ENCODE measurements at places on chromosomes 11 and 22.

- DNase-seq: no peak
Observed at GRCh38 chr11:57901278-57901677, 122.4 kb upstream of the OR9Q1 start.

- no peak for DNase-seq
Observed at GRCh38 chr22:31144223-31144622, 3.9 kb upstream of the PLA2G3 start.

DNA sequence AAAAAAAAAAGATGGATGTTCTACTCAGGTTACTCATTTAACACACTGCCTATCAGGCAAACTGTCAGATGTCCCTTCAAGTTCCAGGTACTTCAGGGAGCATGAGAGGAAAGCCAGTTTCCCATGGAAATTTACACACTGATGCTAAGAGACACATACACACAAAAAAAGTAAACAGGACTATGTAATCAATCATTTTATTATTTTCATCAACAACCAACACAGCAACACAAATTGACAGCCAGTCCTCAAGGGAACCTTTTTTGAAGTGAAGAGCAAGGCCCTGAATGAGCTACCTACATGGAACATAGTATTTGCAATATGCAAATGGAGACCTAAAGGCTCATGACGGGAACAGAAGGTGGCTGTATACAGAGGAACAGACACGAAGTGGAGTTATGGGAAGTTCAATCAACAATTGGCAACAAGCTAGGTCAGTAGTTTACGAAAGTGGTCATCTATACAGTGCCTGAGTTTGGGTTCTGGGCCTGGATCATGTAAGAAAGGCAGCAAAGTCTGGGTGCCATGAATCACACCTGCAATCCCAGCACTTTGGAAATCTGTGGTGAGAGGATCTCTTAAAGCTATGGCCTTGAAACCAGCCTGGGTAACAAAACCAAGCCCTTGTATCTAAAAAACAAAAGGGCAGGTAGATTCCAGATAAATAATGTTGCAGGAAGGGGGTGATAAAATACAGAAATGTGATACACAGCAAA is 12.6 kb upstream of the WDR74 start:
- no peak for DNase-seq

DNA sequence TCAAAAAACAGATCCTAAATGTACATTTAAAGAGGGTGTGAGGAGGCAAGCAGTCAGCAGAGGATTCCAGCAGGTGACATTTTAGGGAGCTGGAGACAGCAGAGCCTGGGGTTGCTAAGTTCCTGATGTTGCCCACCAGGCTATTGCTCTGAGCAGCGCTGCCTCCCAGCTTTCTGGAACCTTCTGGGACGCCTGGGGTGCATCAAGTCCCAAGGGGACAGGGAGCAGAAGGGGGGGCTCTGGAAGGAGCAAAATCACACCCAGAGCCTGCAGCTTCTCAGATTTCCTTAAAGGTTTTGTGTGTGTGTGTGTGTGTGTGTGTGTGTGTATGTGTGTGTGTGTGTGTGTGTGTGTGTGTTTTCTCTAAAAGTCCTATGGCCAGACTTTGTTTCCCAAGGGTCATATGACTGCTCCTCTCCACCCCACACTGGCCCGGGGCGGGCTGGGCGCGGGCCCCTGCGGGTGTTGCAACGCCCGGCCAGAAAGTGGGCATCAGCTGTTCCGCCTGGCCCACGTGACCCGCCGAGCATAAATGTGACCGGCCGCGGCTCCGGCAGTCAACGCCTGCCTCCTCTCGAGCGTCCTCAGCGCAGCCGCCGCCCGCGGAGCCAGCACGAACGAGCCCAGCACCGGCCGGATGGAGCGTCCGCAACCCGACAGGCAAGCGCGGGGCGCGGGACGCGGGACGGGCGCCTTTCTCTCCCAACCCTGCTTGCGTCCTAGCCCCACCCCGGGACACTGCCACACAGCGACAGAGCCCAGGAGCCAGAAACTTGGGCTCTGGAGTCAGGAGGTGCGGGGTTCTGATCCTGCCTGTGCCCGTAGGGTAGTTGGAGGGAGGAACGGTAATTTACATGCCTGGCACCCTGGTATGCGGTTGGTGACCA is at the start of gene HMOX1:
HMOX1 (plus strand) TSS at position 560 of the 887 bp plus-strand sequence; CDS start at position 638, 78 bp downstream.
- peak; percentile 93 for DNase-seq

DNA sequence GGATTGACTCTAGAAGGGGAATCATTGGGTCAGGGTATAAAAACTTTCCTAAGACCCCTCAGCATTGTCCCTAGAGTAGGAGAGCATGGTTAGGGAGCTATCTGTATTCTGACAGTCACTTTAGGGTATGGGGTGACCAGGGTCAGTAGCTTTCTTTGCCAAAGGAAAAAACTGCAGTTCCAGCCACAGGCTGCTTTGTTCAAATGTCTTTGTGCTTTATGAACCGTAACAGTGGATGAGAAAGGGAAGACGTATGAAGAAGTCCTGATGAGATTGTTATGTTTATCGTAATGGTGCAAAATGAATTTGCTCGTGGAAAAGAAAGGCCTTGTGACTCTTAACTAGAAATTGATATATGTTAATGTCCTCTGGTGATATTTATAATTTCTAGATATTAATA is 30.0 kb downstream of the CYB5R2 start:
- no peak for DNase-seq

GRCh38 chr11:65859812-65860277 is 388 bp upstream of the MUS81 start:
- no peak for DNase-seq

DNA sequence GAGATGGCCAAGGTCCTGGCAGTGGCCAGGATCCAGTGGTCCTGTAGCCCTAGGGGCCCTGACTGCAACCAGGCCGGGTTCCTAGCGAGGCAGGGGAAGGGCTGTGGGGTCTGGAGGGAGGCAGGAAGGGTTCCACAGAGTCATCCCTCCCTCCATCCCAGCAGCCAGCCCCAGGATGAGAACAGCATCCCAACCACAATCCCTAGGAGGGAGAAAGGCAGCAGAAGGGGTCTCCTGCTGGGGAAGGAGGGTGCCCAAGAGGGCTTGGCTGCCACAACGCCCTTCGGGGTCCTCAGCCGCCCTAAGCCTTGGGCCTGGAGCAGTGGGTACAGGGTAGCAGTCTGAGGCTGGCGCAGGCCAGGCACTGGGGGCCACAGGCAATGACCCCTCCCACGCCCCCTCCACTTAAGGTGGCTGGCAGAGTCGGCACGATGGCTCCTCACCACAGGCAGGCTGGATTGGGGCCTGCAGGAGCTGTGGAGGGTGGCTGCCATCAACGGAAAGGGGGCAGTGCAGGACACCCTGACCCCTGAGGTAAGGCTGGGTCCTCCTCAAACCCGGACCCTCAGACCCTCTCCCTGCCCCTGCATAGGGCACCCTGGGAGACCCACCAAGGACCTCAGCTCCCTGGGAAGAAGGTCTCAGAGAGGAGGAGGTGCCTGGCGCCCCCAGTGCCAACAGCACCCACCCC is 7.2 kb downstream of the SLC22A12 start:
- no peak for DNase-seq

DNA sequence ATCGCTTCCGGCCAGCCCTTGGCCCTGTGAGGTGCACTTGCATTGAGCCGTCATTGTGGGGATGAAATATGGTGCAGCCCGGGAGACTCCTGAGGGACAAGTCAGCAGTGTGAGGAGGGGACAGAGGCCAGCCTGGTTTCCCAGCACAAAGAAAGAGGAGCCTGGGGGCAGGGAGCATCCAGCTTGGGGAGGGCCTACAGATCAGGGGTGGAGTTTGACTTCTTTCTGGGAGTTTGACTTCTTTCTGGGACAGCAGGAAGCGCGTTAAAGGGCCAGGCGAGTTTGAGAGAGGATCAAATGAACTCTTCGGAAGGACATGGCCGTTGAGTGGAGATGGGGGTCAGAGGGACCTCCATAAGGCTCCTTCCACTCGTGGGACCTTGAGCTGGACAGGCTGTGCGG is 91.9 kb downstream of the LRRC32 start:
- no peak for DNase-seq

DNA sequence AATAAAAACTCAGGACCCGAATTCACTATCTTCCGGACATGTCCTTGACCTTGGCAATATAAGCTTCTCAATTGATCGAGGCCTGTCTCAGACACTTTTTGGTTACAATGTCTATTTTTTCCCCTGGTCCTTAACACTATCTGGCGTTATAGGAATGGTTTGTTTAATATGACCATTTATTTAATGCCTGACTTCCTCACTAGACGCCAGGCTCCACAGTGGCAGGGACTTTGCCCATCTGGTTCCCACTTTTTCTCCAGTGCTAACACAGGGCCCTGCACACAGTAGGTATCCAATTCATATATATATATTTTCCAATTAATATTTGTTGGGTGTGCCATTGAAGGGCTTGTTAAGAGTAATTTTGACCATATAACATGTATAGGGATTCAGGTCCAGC is 7.9 kb upstream of the CBX6 start:
- no peak for DNase-seq

- DNase-seq: no peak
Observed at GRCh38 chr22:28771195-28771791, 1.2 kb upstream of the CCDC117 start.

DNA sequence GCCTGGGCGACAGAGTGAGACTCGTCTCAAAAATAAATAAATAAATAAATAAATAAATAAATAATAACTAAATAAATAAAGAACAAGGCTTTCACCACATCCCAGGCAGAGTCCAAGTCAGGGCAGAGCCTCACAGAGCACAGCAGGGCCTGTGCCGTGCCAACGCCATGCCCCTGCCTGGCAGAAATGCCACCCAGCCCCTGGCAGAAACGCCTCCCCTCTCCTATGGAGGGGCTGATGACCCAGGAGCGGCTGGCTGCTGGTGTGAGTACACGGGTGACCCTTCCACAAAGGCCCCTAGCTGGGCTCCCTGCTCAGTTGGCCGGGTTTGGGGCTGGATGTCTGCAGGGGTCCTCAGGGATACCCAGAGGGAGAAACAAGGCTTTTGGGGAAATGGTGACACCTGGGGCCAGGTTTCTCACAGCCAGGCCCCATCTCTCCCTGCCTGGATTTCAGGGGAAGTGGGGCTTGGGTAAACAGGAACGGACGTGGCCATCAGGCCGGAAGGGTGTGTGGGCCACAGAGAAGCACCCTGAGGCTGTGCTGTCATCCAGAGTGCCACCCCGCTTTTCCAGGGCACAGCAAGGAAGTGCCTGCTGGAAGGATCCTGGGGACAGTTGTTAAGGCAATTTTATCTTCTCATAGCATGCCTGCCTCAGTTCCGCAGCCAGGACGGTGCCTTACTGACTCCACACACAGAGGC is 5.1 kb downstream of the BID start:
- DNase-seq: no peak

DNA sequence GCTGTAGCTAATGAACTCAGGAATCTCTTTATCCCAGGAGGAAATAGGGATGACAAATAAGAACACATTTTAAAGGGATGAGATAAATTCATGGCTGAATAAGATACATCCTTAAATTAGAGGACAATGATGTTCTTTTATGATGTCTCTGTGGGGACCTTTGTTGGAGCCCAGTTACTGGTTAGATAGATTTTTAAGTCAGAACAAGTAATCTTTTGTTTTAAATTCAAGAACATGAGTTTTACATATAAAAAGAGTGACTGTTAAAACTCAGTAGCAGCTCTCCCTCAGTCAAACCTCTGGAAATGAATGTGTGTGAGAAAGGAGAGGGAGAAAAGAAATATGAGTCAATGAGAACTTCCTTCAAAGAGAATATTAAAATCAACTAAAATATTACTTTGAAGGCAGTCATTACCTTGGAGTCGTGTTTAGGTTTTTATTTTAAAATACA is 241.6 kb downstream of the SWAP70 start:
- DNase-seq: no peak

GRCh38 chr22:37100589-37101127 is 8.9 kb downstream of the TMPRSS6 start:
- DNase-seq: no peak

- no peak for DNase-seq
Observed at GRCh38 chr11:84193706-84194105, 907.5 kb upstream of the CCDC90B start.

- DNase-seq: no peak
Observed at GRCh38 chr11:69529001-69529400, 47.5 kb downstream of the LINC01488 start.

DNA sequence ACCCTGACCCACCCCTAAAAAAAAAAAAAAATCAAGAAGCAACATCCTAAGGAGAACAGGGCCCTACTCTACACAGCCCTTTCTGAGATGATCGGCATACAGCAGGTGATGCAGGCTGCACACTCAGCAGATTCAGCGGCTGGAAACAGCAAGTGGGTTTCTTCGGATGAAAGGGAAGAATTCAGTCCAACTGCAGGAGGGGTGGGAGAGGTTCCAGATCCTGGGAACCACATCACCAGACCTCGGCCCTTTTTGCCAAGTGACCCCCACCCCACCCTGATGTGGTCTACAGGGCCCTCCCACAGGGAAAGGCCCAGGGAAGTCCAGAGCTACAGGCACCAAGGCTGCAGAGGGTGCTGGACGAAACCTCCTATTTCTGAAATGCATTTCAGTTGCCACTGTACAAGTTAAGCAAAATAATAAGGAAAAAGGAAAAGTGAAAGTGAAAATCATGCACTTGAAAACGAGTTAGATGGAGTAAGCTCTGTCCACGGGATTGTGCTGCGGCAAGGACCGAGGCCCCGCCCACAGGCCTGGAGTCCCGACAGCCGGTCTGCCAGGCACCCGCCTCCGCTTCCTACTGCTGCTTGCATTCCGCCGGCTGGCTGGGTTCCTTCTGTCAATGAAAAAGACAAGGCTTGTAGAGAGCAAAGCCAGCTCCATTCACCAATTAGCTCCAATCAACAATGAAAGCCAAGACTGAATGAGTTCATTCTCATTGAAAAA is 16.0 kb upstream of the PHLDA2 start:
- peak; percentile 90 for DNase-seq

- DNase-seq: no peak
Observed at GRCh38 chr11:93474123-93474522, 69.1 kb downstream of the SMCO4 start.

- DNase-seq: no peak
Observed at GRCh38 chr22:21710156-21710555, 25.4 kb downstream of the YPEL1 start.

DNA sequence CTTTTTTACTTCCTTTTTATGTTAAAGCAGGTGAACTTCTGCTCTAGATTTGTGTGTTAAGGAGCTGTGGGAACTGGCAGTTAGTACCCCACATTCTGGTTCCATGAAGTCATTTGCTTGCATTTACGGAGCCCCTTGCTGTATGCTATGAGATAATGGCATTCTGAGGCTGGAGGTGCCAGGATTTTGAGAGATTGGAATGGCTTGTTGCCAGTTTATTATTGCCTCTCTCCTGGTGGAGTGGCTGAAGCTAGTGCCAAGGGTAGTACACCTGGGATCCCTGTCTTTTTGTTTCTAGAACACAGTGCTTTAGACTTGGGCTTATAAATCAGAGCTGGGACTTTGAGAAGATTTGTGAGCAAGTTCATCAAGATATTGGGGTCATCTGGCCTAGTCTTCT is 73.8 kb downstream of the STIM1 start:
- DNase-seq: no peak

DNA sequence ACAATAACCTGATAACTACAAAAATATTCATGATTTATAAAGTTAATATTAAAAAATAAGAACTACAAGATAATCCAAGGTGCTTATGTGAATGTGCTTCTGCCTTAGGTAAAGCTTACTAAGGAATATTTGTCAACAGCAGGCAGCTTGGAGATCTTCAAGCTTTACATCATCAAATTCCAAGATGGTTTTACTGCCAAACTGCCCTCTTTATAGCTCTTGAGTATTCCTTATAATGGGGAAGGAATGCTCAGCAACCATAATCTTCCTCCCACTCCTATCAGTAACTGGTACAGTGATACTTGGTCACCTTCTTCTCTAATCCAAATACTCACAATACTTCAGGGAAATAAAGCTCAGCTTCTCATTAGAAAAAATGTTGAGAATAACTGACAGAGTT is 30.1 kb downstream of the SBF2 start:
- peak; percentile 62 for DNase-seq

GRCh38 chr22:38088629-38089473 is 4.9 kb upstream of the SLC16A8 start:
- peak; percentile 31 for DNase-seq
